ENCODE measurements at places on chromosomes 1 and 21.

DNA sequence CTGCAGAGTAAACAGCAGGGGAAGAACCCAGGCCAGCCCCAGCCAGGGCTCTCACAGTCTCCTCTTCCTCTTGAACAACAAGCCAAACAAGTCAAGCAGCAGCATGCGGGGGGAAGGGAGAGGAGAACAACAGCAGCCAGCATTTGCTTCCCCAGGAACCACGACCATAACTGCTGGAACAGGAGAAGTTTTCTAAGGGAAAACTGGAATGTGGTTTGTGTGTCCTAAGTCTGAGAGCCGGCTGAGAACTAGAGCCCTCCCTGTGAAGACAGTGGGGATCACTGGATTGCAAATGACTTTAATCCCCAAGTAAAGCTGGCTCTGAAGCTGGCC, 48.2 kb downstream of the COQ8A start:
- DNase-seq = no peak

DNA sequence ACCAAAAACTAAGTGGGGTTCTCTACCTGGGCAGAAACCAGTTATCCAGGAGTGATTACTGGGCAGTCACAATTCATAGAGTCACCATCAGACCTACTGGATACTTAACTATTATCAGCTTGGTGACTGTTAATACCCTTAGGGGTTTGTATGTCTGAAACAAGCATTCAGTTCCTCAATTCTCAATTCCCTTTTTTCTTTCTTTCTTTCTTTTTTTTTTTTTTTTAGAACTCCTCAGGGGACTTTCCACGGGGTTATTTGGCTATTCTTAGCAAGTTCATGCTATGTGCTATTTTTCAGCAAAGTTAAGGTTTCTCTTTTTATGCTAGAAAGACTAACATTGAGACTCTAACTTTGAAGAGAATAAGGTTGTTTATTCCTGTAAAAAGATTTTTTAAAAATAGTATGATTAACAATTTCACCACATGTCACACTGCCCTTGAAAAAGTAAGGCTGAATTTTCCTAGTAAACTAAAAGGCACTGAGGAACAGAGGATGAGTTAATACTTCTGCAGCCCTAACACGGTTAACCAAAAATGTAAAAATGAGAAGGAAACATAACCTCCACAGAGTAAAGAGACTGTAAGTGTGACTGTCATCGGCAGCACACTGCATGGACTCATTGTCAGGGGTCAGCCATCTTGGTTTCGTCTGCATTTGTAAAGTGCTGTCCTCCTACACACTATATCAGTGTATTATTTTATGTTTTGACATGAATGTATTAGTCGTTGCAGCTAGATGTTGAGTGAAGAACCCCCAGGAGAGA, 310.2 kb downstream of the NTNG1 start:
- DNase-seq = no peak

DNA sequence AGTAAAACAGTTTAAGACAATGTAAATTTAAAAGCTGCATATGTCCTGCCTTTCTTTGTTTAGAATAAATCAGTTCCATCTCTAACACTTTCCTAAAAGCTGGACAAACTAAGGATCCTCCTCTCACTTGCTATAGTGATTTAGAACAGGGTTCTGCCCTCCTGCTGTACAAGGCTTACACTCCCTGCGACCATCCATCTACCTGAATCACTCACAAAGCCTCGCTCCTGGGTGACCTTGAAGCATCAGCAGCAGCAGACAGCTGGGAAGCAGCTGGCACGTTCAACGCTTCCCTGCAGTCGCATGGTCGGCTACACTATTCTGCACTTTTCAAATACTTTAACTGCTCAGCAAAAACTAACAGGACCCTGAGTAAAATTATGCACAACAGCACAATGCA, 128.0 kb downstream of the NTPCR start:
- no peak for DNase-seq

GRCh38 chr21:37136261-37136660, 63.2 kb downstream of the TTC3 start:
- DNase-seq = no peak

DNA sequence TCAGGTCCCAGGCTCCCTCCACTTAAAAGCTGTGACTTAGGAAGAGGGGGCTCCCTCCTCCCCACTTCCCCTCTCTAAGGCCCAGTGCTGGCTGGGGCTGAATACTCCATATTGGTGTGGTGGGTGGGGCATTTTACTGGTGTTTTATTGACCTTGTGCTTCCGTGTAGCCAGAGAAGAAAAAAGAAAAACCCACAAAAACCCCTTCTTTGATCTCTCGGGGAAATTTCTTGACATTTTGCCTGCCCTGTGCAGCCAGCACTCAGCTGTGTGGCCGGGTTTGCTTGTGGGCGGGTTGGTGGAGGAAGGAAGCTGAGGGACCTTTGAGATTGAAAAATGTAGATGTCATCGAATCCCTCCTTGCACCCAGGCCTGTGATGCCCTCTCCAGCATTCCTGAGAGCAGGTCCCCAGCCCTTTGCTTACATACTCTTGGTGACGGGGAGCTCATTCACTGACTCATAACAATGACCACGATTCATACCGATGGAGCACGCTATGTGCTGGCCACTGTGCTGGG, 24.8 kb downstream of the TNFRSF8 start:
- peak; percentile 42 for DNase-seq

DNA sequence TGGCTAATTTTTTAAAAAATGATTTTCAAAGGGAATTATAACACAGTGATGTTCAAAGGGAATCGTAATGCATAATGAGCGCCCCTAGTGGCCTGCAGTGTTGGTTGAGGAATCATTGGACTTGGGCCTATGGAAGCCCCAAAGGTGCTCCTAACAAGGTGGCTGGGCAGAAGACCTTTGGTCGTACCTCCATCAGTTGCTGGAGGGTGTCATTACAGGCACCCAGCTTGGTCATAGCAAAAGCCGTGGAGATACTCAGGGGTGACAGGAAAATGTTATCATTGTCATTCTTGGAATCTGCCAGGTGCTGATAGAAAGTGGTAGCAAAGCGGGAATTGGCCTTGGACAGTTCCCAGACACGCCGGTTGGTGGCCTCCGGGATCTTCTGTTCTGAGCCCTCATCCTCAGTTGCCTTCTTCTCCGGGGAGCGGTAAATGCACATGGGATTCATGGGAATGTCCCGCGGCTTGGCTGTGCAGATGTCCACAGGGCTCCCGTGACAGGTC, 2.7 kb downstream of the SERPINC1 start:
- no peak for DNase-seq

DNA sequence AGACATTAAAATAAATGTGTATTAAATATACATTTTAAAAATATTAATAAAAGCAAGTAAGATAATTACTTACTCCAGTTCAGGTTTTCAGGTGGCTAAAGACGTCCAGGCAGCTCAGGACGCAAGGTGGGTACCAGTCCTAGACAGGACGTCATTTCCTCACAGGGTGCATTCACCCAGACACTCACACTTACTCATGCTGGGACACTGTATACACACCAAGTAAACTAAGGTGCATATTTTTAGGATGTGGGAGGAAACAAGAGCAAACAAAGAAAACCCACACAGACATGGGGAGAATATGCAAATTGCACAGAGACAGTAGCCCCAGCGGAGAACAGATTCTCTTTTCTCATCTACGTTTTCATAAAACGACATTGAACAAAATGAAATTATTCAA, 457.9 kb downstream of the BRINP3 start:
- DNase-seq = no peak

DNA sequence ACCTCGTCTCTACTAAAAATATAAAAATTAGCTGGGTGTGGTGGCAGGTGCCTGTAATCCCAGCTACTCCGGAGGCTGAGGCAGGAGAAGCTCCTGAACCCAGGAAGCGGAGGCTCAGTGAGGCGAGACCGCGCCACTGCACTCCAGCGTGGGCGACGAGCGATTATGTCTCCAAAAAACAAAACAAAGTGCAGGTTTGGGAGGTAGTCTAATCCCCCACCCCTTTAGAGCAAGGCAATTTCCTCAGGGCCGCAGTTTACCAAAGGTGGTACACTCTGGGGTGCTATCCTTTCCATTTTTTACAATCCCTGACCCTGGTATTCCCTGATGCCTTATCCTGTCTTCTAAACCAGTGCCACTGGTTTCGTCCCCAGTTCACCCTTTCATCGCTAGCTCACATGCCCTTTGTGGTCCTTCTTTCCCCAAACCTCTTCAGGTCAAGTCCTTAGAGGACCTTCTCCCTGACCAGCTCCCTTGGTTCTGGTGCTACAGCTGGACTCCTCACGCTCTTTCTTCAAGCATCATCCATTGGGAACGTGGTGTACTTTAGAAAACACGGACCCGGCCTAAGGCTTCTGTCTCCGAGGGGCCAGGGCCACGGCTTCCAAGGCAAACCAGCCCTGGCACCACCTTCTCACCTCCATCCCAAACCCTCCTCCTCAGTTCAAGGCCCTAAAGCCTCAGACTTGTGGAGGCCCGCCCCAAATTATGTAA, 873 bp downstream of the IFT25 start:
- no peak for DNase-seq

- no peak for DNase-seq
Measured at GRCh38 chr1:9927259-9927658, 15.9 kb downstream of the LZIC start.

DNA sequence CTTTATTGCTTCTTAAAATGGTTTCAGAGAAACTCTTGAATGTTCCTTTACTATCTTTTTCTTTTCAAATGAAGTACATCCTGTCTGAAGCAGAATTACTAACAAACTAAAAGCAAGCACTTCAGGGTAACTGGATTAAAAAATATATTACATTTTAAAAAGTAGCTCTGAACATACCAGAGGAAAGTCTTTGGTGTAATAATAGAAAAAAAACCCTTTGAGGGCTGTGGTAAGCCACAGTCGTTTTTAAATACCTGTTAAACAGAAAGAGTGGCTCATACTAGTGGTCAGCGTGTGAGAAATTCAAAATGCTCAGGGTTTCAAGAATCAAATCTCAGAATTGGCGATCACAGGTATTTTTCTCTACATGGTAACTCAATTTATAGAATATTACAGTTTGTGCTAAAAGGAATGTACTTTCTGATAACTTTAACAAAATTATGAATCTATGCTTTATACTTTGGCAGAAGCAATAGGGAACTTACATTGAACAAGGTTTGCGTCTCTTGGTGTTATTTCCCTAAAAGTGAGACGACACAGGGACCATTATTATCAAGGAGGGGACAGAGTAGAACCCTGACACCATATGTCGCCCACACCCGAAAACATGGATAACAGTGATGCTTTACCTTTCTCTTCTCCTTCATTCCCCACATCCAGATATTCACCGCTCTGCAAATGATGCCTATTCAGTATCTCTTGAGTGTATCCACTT, 97.0 kb upstream of the DPH5 start:
- no peak for DNase-seq

DNA sequence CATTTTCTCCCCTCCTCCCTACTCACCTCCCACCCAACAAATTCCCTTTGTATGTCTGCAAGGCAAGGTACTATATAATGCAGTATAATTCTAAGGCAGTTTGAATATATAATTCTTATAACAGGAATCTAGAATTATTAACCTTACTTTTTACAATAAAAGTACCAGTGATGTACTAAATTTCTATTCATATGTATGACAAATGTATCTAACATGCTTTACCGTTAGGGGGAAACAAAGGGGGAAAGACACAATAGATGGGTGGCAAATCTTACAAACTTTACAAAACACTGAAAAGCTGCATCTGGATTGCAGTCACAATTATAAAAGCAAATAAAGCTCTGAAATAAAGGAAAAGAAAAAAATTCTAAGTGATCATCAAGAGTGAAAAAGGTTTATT, 2.3 kb downstream of the PIK3R3 start:
- no peak for DNase-seq

DNA sequence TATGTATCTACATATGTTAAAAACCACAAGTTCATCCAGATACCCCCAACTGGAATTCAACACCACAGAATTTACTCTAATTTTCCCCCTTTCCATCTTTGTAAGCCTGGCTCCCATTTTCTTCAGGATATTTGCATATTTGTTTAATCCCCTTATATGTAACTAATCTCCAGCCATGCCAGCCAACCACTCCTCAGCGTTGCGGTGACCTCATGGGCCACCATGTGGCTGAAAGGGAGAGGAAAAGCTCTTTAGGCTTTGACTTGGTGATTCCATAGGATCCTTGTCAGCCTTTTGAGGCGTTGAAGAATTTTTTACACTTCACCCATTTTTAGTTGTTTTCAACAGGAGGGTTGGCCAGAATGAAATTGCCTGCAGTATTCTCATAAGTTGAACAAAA, 10.0 kb downstream of the CLDN19 start:
- no peak for DNase-seq

- no peak for DNase-seq
Measured at GRCh38 chr1:90986953-90987352, 34.9 kb downstream of the ZNF644 start.

GRCh38 chr1:18681423-18681835, 50.8 kb downstream of the PAX7 start:
- DNase-seq = no peak

- DNase-seq = no peak
Measured at GRCh38 chr1:47669081-47669585, 231.3 kb downstream of the FOXD2 start.

GRCh38 chr1:19385869-19386591, 73.9 kb downstream of the SLC66A1 start:
- no peak for DNase-seq

- no peak for DNase-seq
Measured at GRCh38 chr21:39630827-39631226, 18.1 kb downstream of the B3GALT5 start.

DNA sequence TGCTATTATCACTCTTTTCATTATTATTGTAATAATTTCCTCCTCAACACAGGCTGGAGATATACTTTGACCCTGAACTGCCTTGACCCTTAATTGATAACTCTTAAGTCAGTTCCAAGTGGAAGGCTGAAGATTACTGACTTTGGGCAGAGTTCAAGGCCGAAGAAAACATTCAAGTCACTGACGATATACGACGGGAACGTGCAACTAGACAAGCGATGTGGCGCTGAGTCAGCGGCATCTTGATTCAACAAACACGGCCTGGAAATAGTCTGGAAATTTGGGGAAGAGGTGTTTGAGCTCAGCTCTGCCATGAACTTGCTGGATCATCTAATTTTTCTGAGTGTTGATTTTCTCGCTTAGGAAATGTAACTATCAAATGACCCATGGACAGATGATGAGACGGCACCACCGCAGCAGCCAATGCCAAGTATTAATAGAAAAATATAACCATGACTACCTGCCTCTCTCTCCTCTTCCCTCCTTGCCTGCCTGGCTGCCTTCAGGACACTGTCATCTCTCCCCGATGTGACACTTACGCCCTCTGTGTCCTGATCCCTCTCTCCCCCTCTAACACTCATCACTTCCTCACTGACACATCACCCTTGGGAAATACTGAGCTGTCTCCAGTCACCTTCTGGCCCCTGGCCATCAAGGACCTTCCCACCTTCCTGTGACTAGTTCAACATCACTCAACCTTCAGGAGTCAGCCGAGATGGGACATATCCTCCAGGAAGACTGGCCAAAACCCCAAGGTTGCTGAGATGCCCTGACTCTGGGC, 49.4 kb downstream of the TMCO4 start:
- no peak for DNase-seq

DNA sequence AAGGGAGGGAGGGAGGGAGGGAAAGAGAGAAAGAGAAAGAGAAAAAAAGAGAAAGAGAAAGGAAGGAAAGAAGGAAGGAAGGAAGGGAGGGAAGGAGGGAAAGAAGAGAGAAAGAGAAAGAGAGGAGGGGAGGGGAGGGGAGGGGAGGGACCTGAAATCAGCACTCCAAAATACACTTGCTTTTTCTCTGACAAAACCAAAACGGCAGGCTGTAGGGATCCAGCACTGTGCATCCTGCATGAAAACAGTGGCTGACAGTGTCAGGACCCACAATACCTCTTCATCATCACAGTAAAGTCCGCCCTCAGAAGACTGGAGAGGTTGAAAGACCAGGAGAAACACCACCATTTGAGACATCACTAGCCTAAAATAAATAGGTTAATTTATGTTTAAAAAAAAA, 156.0 kb upstream of the SOD1 start:
- DNase-seq = no peak

Measured in activated gamma-delta T cell treated with Interleukin-2 at 50 U/mL for 16 hours (primary cell).